ENCODE measurements at places on chromosomes 5 and 9. TPM values are rescaled to one million over a fixed set of nuclear protein-coding genes. Genes with fewer than 3 reads are reported as not detected.

DNA sequence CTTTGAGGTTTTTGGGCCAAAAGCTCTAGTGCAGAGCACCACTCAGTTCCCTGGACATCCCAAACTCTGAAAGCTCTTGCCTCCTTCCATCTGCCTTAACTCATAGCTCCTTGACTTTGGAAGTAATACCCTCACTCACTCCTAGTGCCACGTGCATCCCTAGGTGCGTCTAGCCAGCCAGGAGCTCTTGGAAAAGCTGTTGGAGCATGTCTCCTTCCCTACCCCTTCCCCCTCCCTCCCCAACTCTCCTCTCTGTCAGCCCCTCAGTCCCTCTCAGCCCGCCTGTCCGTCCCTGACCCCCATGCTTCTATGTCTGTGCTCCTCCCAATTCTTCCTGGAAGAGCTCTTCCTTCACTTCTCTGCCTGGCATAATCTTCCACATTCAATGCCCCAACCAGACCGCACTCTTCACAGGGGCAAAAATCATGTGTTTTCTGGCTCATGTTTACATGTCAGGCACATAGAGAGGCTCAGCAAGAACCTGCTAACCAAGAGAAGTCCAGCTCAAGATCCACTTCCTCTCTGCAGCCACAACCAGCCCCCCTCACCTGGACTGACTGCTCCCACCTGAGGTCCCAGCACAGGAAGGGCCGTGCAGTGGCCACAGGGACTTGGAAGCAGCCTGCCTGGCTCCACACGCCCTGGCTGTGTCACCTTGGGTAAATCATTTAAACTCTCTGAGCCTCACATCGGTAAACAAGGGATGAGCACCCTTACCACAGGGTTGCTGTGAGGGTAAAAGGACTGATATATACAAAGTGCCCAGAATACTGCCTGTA is 58.4 kb downstream of the WHRN start:
- no peak for DNase-seq

- DNase-seq: no peak
These were observed 133.3 kb upstream of the IFNE start for GRCh38 chr9:21615446-21615845.

The CRB2 gene
- 0.04 TPM for polyA plus RNA-seq

DNA sequence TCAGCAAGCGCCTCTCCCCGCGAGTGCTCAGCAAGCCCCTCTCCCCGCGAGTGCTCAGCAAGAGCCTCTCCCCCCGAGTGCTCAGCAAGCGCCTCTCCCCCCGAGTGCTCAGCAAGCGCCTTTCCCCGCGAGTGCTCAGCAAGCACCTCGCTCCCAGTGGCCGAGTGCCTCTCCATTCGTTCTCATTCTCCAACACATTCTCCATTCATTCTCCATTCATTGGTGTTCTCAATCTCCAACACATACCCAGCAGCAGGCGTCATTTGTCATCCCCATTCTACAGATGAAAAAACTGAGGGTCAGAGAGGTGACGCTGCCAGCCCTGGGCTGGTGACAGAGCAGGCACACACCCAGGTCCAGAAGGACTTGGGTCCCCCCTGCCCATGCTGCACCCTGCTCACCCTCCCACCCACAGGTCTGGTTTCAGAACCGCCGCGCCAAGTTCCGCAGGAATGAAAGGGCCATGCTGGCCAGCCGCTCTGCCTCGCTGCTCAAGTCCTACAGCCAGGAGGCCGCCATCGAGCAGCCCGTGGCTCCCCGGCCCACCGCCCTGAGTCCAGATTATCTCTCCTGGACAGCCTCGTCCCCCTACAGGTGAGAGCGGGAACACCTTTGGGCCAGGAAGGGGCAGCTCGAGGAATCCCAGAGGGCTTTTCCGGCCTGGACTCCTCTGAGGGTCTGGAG is 32.5 kb downstream of the PTGES start:
- DNase-seq: no peak

DNA sequence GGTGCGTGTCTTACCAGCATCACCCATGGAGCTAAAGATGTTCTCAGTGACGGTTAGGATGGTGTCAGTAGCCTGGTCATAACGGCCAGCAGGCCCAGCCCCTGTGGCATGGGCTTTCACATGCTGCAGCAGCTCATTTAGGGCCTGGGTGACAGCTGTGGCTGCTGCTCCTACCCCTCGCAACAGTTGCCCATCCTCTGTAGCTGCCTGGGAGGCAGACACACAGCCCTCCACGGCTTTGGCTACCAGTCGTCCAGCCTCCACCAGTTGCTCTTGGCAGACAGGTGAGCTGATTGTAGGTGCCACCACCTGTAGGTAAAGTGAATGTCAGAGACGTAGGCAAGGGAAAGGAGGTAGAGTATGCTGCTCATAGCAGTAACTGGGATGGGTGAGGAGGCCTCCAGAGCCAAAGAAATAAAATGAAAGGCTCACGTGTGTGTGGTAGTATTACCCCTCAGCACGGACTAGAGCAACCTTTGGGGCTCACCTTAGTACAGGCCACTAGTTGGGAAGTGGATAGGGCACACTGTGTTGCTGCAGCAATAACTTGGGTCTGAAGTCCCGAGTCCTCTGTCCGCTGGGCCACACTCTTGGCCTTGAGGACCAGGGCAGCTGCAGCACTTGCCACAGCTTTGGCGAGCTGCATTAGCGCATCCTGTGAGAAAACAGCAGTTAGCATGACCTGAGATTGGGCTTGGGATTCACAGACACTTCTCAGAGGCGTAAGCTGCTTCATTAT is 14.7 kb downstream of the TLN1 start:
- no peak for DNase-seq

GRCh38 chr9:136829412-136829811 is 12.9 kb upstream of the AJM1 start:
- no peak for DNase-seq

The FLT4 gene
- polyA plus RNA-seq: not detected

DNA sequence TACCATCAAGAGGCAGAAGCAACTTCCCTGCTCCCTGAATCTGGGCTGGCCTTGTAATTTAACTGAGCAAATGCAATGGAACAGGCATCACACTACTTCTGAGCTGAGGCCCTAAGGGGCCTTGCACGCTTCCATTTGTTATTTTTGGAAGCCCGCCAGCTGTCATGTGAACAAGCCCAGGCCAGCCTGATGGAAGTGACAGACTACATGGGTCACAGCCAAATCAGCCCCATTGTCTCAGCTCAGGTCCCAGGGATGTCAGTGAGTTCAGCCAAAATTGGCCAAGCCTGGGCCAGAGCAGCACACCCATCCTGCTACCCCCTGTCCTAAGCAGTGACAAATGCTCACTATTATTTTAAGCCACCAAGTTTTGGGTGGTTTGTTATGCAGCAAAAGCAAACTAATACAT is 72.8 kb downstream of the PRRT1B start:
- no peak for DNase-seq

The RPP25L gene
- polyA plus RNA-seq: 52.0 TPM

The LCN1 gene
- not detected for polyA plus RNA-seq

DNA sequence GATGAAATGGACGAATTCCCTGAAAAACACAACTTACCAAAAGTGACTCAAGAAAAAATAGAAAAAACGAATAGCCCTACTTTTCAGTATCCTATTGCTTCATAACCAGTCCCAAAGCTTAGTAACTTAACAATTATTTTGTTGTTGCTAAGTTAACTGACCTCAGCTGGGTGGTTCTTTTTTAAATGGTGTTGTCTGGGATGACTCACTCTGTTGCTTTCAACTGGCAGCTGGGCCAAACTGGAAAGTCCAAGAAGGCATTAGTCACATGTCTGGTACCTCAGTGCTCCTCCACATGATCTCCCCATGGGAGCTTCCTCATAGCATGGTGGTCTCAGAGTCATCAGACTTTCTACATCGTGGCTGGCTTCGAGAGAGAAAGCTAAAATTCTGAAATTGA is 47.8 kb upstream of the ADAMTS2 start:
- DNase-seq: no peak

DNA sequence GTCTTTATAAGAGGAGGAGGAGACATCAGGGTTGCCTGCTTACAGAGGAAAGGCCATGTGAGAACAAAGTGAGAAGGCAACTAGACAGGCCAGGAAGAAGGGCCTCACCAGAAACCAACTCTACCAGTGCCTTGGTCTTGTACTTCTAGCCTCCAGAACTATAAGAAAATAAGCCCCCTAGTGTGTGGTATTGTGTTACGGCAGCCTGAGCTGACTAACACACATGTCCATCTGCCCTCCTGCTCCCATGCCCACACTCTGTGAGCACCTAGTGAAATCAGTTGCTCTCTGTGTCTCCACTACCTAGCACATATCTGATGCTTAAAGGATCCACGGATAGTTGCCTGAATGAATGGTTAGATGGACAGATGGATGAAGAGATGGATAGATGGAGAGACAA is 6.9 kb downstream of the AK3 start:
- DNase-seq: no peak

DNA sequence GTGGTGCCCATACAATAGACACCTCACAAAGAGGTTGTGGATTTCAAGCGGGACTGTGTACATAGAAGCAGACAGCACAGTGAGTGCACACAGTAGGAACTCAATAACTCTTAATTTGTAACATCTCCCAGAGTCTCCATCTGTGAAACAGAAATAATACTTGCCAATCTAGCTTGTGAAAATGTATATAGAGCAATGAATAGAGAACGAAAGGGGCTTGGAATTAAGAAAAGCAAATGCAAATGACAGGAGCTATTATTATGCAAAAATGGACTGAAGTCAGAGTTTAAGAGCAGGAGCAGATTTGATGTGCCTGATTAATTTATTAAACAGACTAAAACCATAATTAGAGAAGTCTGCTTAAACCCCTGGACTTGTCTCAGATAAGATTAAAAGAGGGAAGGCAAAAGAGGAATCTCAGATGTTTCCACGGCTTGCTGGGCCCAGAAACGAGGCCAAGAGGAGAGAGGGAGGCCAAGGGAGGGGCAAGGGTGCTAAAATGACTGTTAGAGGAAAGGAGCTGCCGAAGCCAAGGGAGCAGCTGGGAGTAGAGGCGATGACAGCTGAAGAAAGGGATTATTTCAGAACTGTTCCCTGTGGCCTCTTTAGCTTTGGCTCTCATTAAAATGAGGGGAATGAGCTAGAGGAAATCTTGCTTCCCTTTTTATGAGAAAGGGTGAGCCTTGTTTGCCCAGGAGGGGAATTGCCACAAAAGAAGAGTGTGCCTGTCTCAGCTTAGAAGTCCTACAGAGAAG is 72.1 kb downstream of the FEM1C start:
- no peak for DNase-seq

The PCDHA9 gene
- polyA plus RNA-seq: not detected

GRCh38 chr5:171450423-171451331 is 31.2 kb downstream of the FGF18 start:
- DNase-seq: no peak

DNA sequence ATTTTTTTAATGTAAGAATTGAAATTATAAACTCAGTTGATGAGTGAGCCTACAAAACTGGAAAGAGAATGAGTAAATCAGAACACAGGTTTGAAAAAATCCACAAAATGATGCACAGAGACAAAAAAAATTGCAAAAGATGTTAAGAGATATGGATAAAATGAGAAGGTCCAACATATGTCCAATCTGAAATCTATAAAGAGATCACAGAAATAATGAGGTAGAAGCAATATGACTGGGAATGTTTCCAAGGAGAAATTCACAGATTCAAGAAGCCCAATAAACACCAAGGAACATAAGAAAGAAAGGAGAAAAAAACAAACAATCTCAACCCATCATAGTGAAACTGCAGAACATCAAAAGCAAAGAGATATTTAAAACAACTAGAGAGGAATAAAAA is 288.4 kb upstream of the SLC30A5 start:
- no peak for DNase-seq

The RAPGEF6 gene
- polyA plus RNA-seq: 17.5 TPM

The C9orf85 gene
- 12.3 TPM for polyA plus RNA-seq

- no peak for DNase-seq
These were observed 13.0 kb upstream of the TMEFF1 start for GRCh38 chr9:100459963-100460362.

DNA sequence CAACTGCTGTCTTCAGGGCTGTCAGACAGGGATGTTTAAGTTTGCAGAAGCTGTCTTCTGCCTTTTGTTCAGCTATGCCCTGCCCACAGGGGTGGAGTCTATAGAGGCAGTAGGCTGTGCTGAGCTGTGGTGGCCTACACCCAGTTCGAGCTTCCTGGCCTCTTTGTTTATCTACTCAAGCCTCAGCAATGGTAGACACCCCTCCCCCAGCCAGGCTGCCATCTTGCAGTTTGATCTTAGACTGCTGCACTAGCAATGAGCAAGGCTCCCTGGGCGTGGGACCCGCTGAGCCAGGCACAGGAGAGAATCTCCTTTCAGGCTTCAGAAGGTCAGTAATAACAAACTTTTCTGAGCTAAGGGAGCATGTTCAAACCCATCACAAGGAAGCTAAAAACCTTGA is 545.3 kb downstream of the TLE4 start:
- DNase-seq: no peak

DNA sequence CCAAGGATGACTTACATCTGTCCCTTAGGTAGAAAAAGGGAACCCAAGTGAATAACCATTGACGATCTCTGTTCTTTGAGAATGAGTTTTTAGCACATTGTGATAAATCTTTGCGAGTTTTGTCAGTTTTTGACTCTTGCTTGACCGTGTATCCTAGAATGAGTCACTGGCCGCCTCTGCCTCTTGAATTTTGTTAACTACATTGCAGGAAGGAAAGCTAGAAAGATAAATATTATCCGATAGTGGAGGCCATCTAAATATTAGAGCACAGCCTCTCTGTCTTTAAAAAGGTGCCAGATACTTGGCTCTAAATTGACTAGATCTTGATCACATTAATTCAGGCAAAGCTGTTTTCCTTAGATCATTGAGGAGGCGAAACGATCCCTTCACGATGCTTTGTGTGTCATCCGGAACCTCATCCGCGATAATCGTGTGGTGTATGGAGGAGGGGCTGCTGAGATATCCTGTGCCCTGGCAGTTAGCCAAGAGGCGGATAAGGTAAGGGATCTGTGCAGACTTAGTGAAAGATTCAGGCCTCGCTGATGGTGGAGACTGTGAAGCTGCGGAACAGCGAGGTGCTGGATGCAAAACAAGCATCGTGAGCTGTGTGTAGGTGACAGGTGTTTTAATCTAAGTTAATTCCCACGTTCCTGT is 12.2 kb downstream of the CCT5 start:
- no peak for DNase-seq

- DNase-seq: no peak
These were observed 5.6 kb downstream of the GBA2 start for GRCh38 chr9:35743452-35743851.

- DNase-seq: no peak
These were observed 17.5 kb upstream of the MSMP start for GRCh38 chr9:35771534-35771933.

DNA sequence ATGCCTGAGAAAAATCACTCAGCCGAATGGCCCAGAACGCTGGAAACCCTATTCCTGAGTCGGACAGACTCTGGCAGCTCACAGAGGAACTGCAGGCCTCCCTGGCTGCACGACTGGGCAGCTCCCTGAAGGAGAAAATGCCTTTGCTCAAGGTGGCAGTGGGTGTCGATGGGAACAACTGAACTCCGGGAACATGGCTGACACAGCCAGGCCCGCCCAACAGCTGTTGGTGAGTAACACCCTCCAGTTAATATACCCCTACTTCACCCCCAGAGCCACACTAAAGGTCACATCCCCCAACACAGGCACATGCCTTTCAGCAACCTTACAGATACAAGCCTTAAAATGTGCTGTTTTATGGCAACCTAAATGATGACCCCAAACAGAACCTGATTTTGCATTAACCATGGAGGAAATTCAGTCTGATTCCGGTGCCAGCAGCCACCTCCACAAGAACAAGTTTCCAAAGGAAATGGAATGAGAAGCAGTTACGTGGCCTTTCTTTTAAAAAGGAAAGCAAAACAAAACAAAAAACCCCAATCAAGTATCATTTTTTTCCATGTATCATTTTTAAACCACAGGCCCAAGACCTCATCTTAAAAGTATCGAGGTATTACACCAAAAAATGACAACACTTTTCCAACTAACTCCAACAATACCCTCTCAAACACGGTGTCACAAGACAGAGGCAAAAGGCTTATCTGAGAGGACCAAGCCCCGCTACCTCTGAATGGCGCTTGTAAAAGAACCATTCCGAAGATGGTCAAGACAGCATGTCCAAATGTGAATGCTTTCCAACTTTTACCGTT is 3.1 kb downstream of the KLF9 start:
- peak; percentile 65 for DNase-seq
